NCI-H1048 (cell line): ENCODE measurements at places on chromosomes 16 and 17.
A peak's percentile ranks its signal among the peaks of the same experiment; 100 is the strongest.

- DNase-seq = no peak
Measured at GRCh38 chr16:4767872-4768548, 1.0 kb upstream of the ZNF500 start.

- DNase-seq = peak; percentile 3
Measured at GRCh38 chr17:68435876-68436842, 21.1 kb downstream of the WIPI1 start.

DNA sequence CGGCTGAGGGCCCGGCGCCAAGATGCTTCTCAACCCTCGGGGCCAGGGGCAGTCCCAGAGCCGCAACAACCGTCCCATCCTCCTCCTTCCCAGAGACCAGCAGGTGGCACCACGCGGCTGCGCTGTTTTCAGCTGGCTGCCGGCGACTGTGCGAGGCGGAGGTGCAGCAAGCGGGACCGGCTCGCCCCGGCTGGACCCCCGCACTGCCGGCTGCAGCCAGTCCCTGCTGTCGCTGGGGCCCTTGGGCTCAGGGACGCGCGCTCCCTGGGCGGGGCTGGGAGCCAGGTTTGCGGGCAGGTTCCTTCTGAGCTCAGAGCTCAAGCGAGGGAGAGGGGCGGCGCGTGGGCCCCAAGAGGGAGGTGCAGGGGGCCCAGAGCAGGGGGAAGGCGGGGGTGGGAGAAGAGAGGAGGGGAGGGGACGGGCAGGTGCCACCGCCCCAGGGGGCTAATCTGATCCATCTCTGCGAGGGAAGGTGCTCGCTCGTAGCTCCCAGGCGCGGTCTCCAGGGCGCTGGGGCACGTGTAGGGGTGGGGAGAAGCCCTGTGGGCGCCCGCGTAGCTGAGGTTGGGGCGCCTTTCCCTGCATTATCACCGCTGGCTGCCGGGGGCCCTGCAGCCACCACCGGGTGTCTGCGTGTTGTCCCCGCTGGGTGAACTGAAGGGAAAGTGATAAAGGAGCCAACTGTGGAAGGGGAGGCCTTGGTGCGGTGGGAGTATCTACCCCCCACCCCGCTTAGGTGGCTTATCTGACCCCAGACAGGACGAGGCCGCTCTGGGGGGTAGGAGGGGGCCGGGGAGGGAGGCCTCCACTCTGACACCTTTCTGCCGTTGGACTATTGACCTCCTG lies 24.2 kb downstream of the STAT5A start:
- DNase-seq = no peak

GRCh38 chr16:78675951-78676792 lies 576.7 kb downstream of the WWOX start:
- no peak for DNase-seq

- DNase-seq = no peak
Measured at GRCh38 chr17:49379926-49380325, 17.9 kb upstream of the ZNF652 start.

DNA sequence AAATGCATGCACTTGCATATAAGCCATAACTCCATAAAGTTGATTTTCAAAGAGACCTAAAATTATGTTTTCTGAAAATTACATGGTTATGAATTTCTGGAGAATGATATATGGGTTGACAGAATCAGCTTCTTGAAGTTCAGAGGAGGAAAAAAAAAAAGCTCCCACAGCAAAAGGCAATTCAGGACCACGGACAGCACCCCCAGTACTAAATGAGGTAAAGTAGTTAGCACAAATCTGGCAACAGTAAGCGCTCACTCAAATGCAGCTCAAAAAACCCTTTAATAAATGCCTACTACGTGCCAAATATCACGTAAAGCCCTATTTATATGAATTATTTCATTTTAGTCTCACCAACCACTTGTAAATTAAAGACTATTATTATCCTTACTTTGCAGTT lies 135.2 kb downstream of the SHISA9 start:
- DNase-seq = no peak

- peak; percentile 71 for DNase-seq
Measured at GRCh38 chr17:71163121-71163812, 957.6 kb upstream of the SOX9 start.

GRCh38 chr17:79842656-79843473 lies 3.6 kb upstream of the CBX4 start:
- no peak for DNase-seq

GRCh38 chr16:60225541-60225940 lies 1491.4 kb upstream of the GOT2 start:
- DNase-seq = no peak

DNA sequence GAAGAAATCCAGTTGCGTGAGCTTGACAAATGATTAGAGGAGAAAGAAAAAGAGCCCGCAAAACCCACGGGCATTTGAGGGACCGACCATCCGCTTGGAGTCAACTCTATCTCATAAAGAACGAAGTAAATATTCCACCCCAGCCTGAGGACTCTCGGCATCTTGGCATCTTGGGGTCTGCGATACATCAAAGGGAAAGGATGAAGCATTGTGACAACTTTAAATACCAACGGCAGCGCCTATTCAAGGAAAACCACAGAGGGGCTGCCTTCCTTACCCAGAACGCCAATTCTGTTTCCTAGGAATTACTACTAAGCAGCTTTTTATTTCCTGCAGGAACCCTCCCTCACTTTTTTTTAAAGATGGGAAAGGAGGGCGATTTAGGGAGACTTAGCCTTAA lies 152.2 kb downstream of the FOXL1 start:
- no peak for DNase-seq

GRCh38 chr16:78778101-78779004 lies 678.9 kb downstream of the WWOX start:
- DNase-seq = no peak

DNA sequence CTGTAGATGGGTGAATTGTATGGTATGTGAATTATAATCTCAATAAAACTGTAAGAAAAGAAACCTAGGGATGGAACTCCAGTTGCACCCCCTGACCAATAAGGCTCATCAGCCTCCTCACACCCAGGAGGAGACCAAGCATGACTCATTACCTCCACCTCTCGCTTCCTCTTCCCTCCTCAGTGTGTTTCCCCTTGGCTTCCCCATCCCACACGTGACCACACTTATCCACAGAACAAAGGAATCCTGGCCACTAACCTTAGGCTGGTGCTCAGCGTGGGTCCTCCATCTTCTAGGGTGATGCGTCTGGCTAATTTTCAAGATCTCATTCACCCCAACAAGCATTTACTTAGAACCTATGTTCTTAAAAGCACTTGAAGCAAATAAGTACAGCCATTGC lies 36.2 kb upstream of the MAP3K14 start:
- DNase-seq = no peak

DNA sequence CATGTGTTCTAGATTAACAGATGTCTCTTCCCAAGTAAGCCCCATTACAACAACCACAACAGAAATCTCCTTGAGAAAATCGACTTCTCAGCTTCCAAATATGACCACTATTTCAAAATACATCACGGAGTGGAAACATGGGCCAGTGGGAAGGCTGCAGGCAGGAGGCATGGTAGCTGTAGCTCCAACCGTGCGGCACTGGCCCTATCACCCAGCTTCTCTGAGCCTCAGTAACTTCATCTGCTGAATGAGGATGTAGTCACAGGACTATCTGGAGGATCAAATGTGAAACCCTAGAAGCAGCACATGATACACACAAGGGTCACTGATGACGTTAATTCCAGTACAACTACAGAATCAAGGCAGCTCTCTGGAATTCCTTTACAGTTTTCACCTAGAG lies 112.2 kb downstream of the VPS53 start:
- no peak for DNase-seq

DNA sequence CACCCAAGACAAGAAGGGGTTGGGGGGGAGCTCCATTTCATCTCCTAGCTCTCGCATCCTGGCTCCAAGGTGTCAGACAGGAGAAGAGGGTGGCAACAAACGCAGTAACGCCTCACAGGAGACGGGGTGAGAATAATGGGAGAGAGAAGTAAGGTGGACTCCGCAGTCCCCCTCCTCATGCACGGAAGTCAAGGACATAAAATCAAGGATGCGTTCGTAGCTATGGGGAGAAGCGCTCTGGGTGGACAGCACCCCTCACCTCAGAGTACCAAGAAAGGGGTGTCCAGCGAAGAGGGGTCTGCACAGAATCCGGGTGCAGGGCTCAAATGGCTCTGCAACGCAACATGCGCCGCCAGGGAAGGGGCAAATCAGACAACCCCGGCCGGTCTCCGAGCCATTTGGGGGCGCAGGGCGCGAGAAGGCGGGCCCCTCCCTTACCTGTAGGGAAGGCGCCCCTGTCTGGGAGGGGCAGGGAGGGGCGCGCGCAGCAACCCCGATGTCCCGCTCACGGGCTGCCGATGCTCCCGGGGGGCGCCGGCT lies 555 bp downstream of the HDAC5 start:
- DNase-seq = no peak

DNA sequence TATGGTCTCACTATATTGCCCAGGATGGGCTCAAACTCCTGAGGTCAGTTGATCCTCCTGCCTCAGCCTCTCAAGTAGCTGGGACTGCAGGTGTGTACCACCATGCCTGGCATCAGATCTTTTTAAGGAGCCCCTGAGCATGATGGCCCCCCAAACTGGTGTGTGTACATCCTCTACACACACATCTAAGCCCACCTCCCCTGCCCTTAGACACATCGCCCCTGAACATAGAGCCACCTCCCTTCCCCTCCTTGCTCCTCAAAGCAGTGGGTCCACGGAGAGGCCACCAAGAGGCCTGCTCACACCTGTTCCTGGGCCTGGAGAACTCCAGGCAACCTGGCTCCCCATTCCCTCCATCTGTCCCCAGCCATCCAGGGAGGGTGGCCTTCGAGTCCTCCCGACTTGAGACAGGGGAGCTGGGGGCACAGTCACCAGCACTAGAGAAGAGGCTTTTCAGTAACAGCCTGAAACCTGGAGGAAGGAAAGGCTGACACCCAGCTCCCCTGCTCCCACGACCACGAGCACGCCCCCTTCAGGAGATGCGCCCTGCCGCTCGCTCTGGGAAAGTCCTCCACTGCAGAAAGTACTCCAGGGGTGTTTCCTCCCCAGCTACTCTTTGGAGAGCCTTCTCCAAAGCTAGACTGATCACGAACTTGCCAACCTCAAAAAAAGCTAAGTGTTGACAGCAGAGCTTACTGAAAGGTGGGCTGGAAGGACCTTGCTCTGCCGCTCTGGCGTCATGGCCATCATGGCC lies 12.6 kb upstream of the PRR29 start:
- no peak for DNase-seq

- no peak for DNase-seq
Measured at GRCh38 chr16:22296225-22297113, 740 bp upstream of the POLR3E start.

DNA sequence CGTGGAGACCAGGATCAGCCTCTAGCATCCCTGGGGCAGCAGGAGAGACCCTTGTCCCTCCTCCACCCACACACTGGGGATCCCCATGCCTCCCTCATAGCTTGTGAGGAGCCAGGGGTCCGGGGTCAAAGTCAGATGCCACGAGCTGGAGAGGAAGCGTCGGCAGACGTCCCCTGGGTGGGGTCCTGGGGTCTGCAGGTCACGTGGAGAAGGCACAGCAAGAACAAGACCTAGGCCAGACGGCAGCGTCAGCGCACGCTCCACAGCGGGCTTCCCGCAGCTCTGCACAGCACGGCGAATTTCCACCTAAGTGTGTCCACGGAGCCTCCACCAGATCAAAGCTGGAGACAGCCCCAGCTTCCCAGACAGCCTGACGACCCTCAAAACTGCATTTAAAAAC lies 49.3 kb downstream of the SLC7A5 start:
- DNase-seq = no peak

GRCh38 chr17:50137042-50137441 lies 7.1 kb upstream of the SAMD14 start:
- no peak for DNase-seq

DNA sequence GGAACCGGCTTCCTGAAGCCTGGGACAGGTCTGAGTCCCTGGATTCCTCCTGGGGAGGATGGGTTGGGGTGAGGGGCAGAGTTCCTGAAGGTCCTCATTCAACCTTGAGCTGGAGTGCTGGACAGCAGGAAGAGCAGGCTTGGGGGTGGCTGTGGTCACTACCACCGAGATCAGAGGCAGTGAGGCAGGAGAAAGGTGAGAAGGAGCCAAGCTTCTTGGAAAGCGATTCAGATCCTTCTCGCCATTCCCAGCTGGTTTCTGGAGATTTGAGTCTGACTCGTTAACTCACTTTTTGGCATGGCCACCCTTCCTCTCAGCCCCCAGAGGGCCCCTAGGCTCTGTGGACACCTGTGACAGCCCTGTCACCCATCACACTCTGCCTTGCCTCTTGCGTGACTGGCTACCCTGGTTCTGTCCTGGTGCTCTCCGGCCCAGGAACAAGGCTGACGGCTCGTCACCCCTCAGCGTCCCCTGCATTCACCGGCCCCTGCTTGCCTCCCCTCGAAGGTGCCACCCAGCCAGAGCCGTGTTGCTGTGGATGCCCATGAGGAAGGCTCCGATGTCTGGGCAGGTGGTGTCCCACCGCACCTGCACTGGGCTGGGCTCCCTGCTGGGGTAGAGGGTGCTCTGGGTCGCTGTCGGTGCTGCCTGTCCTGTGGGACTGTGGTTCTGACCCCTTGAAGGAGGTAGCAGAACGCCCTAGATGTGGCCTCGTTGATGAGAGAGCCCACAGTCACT lies 9.7 kb upstream of the TIMP2 start:
- no peak for DNase-seq

GRCh38 chr16:31009894-31010584 lies 399 bp downstream of the STX1B start:
- no peak for DNase-seq

DNA sequence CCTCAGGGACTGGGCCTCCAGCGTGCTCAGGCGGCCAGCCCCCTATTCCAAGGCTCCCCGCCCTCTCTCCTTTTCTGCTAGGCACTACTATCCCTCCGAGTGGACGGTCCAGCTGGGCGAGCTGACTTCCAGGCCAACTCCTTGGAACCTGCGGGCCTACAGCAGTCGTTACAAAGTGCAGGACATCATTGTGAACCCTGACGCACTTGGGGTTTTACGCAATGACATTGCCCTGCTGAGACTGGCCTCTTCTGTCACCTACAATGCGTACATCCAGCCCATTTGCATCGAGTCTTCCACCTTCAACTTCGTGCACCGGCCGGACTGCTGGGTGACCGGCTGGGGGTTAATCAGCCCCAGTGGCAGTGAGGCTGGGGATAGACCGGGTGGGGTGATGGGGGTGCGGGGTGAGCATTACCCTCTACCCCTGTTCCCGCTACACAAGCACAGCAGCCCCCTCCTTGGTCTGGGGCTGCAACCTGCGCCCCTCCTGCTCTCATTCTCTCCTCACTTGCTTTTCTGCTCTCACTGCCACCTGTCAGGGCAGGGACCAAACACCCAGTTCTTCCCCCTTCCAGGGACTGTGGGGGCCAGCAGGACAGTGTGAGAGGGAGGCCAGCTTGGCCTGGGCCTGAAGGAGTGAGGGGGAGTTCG lies 1.1 kb downstream of the PRSS41 start:
- no peak for DNase-seq

GRCh38 chr17:63440127-63440769 lies 5.9 kb downstream of the CYB561 start:
- no peak for DNase-seq

DNA sequence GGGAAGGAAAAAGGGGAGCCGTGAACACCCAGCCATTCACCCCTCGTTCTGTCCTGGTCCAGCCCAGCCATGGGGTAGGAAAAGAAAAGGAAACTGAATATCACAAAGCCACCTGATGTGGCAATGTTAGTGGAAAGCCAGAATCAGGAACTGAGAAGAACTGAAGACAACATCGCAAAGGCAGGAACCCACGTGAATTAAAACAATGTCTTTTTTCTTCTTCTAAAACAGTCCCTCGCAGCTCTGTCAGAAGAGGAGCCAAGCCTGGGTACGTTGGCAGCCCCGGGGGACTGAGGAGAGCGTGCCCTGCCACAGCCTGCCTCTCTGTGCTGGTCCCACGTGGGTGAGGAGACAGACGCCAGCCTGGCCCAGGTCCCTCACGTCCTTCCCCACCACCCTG lies 55.0 kb downstream of the ZNF423 start:
- no peak for DNase-seq

GRCh38 chr17:74497471-74497870 lies 31.0 kb downstream of the CD300A start:
- no peak for DNase-seq
